Activated T-cell treated with anti-CD3 and anti-CD28 coated beads, Interleukin-2, amount 50 U/mL, for 24 hours (primary cell): ENCODE measurements at places on chromosomes 1 and 21.

DNA sequence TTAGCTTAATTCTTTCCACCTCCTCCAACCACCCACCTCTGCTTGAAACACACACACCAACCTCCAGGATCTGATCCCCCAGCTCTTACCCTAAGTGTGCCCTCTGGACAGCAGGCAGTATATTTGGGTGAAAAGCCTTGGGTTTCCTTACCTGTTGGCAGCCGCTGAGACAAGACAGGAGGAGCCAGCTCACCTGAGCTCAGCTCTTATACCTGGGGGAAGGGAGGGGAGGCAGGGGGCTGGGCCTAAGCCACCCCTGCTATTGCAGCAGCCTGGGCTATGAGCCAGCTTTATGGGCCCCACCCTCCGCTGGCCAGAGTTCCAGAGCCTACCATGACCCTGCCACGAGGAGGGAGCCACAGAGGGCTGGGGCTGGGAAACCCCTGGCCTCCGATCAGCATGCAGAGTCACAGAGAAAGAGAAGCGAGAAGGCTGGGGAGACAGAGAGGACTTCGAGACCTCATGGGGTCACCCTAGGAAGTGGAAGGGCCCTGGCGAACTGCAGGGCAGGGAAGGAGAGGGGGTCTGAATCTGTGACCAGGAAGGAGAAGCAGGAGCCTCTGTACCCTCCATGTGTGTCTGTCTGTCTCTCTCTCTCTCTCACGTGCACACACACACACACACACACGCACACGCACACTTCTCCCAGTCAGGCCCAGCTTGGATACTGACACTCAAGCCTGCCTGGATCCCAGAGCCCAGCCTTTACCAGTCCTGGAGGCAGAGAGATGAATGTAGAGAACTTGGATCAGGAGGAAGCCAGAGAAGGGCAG lies at the start of gene S100A14:
Gene S100A14 (minus strand): TSS at position 182 of the 773 bp plus-strand sequence. CDS start 467 bp downstream, outside the sequence.
- no peak for DNase-seq

- no peak for DNase-seq
Observed at GRCh38 chr1:53031732-53032131, 30.3 kb upstream of the PODN start.

DNA sequence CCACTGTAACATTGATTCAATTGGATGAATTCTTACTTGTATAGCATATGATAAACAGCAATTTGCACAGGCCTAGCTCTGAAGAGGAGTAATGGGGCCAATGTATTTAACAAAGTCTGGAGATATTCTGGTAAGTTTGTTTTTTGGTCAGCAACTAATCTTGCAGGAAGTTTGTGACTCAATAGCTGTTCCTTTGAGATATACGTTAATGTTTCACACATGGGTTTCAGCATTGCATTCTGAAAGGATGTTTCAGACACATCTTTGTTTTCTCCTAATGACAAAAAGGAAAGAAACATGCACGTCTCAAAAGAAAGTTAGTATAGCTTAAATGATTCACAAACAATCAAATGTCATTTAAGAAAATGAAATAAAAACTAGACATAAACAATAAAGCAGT lies 49.0 kb downstream of the LTN1 start:
- DNase-seq, result no peak

DNA sequence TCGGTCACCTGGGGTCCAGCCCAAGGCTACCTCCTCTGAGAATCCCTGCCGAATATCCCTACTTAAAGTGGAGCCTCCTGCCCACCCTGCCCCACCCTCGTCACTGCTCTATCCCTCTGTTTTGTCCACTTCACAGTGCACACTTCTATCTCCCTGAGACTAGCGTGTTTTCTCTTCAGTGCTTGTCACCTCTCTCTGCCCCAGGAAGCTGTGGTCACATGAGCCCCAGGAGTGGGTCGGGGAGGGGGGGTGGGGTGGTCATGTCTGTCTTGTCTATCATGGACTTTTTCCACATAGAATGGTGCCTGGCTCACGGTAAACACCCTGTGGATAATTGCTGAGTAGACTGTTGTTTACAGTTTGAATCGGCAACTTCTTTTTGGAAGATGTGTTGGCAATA lies 673.6 kb downstream of the PTPRU start:
- no peak for DNase-seq

- no peak for DNase-seq
Observed at GRCh38 chr1:191582169-191582568, 576.1 kb upstream of the RGS18 start.

GRCh38 chr1:24362396-24362795 lies 43.2 kb downstream of the GRHL3 start:
- DNase-seq, result no peak

GRCh38 chr1:224500796-224501195 lies 66.2 kb upstream of the WDR26 start:
- DNase-seq, result no peak
